ENCODE measurements at places on chromosomes 3 and 15.

GRCh38 chr15:57152133-57152532 is 224.2 kb upstream of the CGNL1 start:
- no peak for DNase-seq

- no peak for DNase-seq
These were observed 289.1 kb downstream of the GAP43 start for GRCh38 chr3:115912372-115912771.

GRCh38 chr3:25493246-25493645 is 65.2 kb downstream of the RARB start:
- DNase-seq = no peak

- DNase-seq = no peak
These were observed 67.0 kb downstream of the ISG20 start for GRCh38 chr15:88705769-88706165.

DNA sequence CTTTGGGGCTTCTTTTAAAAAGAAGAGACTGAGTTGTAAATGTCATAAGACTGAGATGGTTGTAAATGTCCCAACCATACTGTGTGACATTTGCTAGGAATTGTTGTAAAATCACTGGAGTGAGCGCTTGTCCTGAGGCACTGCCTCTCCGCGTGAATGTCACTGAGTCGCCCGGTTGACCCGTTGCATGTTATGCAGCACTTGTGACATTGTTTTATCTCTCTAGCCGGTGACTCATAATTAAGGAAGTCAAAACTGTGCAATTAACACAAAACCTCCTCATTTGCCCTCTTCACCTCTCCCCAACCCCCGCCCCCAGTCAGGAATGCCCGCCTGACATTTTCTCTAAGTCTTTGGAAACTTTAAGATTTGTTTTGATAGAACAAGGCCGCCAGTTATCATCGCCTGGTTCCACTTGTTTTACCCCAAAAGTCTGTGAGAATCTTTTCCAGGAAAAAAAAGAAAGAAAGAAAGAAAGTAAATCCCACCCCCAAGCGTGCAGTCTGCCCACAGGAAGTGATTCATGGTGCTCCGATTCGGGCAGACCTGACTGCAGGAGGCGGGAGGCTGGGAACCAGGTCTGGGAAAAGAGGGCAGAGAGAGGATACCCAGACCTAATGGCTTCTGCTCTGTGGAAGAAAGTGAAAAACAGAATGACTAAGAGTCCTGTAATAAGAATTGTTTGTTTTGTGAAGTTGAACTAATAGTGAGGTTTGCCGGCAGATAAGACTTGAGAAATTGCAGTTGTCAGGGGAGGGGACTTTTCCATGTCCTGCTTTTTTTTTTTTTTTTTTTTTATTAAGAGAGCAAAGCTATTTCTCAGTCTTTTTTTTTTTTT is 84.8 kb downstream of the SMAD3 start:
- DNase-seq = no peak

DNA sequence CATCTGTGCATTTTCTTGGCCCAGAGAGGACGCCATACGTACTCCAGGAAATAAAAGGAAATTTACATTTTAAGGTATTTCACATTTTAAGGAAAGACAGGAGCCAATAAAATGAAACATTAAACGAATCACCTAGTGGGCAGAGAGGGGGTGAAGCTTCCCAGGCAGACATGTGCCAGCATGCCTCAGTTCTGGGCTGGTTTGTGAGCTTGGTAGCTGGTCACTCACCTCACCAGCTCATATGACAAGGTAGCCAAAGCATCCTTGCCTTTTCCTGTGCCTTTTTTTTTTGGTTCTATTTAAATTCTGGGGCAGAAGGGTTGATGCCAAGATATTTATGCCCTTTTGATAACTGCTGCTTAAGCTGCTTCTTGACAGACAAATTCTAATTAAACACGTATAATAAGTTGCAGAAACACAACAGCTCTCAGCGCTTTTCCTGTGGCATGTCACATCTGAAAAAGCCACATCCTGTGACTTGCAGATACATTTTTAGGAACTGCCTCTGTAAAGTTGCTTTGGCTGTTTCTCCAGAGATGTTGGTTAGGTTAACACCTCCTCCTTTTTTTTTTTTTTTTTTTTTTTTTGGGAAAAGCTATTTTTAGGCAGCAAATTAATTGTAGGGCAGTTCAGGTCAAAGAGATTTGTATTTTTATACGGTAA is 218.6 kb downstream of the PDCD6IP start:
- peak; percentile 16 for DNase-seq

DNA sequence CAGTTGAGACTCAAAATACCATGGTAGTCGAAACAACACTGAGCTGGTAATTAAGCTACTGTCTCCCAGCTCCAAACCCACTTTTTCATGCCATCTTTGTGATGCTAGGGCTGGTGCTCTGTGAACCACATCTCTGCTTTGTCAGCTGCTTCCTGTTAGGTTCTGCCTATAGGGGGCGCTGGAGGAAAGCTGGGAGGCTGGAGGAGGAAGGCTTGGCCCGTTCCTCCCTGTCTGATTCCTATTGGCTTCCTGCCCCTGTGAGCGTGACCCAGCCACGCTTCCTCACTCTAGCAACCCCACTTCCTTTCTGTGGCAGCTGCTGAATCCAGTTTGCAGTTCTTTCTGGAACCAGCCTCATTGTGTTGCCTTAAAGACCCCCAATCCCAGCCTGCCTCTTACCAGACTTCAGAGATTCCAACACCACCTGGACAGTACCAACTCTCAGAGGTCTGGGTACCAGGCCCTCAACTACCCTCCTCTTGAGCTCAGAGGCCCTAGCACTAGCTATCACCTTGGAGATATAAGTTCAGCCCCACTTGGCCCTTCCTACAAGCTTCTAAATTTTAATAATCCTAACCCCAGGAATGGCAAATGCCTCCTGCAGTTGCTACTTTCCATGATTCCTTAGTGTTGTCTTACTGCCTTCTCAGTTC is 120.9 kb downstream of the ERC2 start:
- DNase-seq = no peak

DNA sequence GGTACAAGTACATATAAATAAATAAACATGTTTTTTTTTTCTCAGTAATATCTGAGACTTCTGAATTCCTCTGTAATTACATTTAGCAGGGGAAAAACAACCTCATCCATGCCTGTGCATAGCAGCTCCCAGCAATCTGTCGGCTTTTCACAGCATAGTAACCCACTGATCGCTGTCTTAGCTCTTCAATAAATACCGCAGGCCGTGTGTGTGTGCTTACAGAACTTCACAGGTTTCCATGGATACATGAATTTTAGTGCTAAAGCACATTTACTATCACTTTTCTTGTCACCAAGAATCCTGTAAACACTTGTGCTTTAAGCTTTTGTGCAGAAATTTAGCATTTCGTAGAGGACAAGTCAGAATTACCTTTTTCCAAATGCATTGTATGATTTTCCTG is 4.0 kb upstream of the PLAAT1 start:
- no peak for DNase-seq

GRCh38 chr3:68467465-68467864 is 464.9 kb downstream of the TAFA4 start:
- DNase-seq = no peak

DNA sequence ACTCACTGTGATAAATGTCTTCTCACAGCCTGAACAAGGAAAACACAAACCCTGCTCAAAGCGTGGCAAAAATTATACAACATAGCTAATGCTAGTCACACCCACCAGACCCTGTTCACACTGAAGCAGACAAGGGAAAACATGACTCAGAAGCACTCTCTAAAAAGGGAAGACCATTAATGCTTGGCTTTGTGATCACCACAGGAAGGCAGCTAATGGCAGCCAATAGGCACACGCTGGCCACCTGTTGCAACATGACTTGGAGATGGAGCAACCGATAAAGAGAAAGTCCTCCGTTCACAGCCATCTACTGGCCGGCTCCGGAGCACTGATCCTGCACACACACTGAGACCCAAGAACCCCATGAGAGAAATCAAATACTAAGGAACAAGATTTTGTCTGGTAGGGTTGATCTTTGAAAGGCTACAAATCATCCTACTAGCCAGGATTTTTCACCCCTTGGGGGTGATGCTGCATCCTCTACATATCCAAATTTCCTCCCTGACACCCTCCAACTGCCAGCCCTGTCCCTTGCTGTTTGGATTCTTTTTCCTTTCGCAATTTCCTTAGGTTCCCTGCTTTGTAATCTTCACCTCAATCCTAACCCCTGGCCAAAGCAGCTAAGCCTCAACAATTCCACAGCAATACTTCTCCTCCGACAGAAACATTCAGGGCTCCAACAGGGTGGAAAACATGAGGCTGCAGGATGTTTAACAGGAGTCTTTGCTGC is 3.2 kb downstream of the ZXDC start:
- no peak for DNase-seq

DNA sequence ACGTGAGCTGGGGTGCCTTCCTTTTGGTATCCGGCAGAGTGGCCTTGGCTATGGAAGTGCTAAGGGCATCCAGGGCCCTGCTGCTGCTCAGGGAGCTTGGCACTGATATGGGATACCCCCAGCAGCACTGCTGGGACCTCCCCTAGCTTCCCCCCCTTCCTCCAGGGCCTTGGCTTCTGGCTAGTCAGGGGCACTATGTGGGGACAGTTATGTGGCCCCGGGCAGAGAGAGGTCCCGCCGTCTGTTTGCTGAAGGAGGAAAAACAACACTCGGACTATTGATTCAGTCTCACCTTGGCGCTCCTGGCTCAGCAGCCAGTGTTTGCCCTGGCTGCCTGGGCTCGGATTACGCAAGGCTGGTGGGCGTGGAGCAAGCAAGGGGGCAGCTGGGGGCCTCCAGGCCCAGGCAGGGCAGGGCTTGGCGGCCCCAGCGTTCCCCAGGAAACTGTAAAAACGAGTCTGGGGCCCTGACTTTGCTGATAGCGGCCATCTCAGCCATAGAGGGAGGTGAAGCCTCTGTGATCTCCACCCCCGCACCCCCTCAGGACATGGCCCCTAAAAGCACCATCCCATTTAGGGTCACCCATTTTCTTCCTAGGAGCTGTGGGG is 5.7 kb downstream of the FURIN start:
- no peak for DNase-seq

GRCh38 chr3:192884777-192885773 is 32.6 kb downstream of the MB21D2 start:
- DNase-seq = no peak

DNA sequence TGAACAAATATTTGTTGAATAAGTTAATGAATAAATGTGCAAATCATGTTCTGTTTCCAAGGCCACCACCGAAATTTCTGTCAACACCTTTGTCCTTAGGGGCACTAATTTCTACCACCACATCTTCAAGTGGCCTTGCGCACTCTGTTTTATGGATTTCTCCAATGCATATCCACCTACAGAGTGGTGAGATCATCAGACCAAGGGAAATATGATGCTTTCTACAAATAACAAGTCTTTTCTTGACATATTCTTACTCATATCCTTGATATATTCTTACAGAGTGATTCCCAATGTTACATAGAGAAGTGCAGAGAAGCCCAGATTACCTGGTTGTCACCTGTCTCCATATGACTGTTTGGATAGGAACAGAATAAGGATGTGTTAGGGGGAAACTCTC is 36.1 kb upstream of the TMCO5A start:
- no peak for DNase-seq

DNA sequence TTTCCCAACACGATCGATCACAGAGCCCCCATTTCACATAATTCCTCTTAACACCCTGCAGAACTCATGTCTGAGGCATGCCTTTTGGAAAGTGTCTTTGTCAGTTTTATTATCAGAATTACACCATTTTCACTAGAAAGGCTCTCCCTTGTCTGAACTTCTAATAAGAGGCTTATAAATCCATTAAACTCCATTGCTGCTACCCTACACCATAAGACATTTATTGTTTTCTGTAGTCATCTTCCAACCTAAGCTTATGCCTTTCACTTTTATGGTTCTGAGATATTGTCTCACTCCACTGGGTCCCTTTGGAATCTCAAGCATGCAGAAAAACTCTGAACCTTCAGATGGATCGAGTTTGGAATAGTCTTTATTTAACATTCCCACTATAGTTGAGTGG is 50.2 kb upstream of the TPM1 start:
- DNase-seq = no peak

DNA sequence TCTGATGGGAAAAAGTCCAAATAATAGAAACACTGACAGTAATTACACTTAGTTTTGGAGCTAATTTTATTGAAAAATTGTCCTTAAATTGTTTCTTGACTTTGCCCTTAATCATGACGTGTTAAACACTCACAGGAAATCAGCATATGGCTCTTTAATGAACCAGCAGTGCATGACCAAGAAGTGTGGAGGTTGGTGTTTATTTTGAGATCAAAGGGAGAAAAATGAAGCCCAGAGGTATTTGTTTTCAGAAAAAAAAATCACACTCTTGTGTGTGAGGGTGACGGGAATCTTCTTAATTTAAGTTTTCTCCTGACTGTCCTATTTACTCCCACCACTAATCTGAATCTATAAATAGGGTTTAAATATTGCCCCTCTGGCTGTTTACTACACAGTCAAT is 28.8 kb upstream of the SYNM start:
- DNase-seq = no peak

DNA sequence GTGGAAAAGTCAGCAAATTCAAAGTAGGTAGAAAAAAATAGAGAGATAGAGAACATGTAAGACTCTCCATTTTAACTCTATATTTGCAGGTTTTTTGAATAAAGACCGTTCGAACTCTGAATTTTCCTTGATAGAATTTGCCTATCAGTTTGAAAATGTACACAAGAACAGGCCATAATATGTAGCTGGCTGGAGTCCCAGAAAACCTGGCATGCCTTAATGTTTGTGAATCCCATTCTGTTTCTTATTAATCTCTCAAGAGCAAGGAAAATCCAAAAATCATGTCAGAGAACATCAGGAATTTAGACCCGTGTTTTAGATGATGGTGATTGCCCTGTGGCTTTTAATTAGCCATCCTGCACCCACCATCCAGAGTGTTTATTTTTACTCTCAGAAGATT is 7.2 kb upstream of the CFAP161 start:
- DNase-seq = no peak

DNA sequence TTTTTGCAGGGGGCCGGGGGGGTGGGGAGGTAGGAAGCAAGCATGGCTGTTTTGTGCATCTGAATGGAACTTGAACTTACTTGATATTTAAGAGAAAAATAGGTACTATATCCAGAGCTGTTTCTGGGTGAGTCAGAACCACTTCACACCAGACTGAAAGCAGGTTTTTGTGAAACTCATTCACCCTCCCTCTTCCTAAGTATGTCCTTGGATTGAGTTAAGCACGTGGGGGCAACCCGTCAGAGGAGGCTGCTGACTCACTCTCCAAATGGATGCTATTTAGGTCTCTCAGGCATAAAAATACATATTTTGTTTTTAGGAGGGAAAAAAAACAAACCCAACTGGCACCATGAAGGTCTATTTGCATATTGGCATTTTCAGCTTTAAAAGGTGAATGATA is 270.3 kb downstream of the RYR3 start:
- no peak for DNase-seq

DNA sequence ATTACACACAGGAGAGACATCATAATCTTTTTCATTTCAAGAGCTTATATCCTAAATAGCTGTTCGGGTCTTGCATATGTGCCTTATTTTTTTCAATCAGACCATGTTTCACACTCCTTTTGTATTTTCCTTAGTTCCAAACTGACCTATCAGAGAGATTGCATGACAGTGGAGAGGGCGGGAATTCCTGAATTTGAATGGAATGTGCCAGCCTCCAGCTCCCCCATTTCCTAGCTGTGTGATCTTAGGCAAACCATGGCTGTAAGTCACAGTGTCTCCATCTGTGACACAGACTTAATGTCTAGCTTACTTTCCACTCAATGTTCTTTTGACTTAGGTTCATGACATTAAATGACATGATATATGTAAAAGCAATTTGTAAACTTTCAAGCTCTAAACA is 62.0 kb upstream of the CSTA start:
- no peak for DNase-seq

- DNase-seq = no peak
These were observed 63.2 kb downstream of the MEIS2 start for GRCh38 chr15:37037071-37037655.

Measured in activated CD8-positive, alpha-beta memory T cell treated with anti-CD3 and anti-CD28 coated beads for 4 hours (primary cell).